Activated CD4-positive, alpha-beta T cell treated with anti-CD3 and anti-CD28 coated beads, Interleukin-2, amount 10 ng/mL, durations not matched to agents 7 days and 5 days (primary cell): ENCODE measurements at places on chromosomes 6 and 20. TPM values are rescaled to one million over a fixed set of nuclear protein-coding genes. Genes with fewer than 3 reads are reported as not detected.

KIF6 gene
- not detected for total RNA-seq

DNA sequence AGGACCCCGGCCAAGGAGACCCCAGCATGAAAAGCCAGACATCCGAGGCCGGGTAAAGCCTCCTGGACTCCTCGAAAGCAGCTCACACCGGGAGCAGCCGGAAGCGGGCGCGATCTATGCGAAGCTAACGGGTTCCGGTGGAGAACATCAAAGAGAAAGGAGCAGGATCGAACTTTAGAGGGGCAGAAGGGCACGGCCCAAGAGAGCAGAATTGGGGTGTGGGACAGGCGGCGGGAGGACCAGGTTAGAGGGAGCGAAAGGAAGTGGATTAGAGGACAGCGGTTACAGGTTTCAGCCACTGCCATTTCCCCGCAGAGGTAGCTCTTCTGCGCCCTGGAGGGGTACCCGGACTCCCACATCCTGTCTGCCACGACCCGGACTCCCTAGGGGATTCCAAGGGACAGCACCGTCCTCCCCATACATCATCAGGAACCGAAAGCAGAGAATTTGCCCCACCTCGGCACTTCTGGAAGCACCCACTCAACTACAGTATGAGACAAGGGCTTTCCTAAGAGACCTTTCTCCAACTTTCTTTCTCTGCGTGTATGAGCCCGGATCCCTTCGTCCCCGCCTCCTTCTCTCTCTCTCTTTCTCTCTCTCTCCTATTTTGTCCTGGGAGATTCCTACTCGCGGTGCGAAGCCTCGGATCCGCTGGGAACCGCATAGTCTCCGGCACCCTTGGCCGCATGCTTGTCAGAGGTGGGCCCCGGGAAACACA, 507 bp upstream of the VGLL2 start:
- no peak for DNase-seq

SDCBP2 gene
- total RNA-seq: 1.4 TPM

COL9A3 gene
- not detected for total RNA-seq

DNA sequence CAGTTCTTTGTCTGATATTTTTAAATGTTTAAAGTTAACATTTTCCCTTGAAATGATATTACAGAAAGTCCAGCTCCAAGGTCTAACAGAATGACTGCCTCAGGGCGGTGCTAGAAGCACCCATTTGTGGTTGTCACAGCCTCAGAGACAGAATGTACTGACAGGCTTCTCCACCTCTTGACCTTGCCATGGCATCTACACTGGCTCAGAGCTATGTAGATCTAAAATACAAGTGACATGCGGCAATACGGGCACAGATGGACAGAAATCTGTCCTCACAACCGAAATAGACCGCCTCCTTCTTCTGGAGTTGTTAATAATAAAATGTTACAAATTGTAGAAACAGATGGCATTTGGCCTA, 167.2 kb upstream of the THEMIS start:
- DNase-seq: no peak

DNA sequence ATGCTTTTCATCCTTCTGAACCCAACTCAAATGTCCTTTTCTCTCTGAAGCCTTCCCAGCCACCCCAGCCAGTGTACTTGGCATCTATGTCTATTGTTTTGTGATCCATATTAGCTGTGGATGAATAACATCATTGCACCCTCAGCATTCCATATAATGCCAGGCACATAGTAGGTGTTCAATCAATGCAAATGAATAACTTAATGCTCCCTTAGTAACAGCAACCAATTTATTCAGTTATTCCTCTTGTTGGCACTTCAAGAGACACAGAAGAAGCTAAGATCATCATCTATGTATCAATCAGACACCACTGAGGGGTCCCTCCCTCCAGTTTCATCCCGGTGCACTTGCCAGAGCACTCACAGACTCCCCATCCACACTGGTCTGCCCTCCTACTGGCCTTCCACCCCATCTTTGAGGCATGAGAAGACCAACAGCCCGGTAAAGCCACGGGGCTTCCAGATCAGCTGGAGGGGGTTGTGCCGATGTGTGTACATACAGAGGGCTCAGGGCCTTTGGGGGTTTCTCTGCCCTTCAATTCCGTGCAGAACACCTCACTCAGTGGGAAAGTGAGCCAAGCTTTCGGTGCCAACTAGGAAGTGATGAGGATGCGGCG, 2.4 kb upstream of the TAF8 start:
- DNase-seq: no peak

- no peak for DNase-seq
Measured at GRCh38 chr6:92849636-92850035, 569.7 kb downstream of the EPHA7 start.

DNA sequence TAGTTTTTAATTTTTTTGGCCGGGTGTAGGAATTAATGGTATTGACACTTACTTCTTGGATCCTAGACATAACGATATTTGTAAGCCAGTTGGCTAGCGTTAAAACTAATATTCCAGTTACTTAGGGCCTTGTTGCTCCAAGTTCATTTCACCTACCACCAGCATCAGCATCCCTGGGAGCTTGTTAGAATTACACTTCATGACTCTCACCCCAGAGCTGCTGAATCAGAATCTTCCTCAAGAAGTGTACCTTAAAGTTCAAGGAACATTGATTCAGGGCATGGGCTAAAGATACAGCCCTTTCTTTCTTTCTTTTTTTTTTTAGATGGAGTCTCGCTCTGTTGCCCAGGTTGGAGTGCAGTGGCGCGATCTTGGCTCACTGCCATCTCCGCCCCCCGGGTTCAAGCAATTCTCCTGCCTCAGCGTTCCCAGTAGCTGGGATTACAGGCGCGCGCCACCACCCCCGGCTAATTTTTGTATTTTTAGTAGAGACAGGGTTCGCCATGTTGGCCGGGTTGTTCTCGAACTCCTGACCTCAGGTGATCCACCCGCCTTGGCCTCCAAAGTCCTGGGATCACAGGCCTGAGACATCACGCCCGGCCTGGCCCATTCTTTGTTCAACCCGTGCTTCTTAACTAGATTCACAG, 1.1 kb downstream of the SLX4IP start:
- no peak for DNase-seq

DNA sequence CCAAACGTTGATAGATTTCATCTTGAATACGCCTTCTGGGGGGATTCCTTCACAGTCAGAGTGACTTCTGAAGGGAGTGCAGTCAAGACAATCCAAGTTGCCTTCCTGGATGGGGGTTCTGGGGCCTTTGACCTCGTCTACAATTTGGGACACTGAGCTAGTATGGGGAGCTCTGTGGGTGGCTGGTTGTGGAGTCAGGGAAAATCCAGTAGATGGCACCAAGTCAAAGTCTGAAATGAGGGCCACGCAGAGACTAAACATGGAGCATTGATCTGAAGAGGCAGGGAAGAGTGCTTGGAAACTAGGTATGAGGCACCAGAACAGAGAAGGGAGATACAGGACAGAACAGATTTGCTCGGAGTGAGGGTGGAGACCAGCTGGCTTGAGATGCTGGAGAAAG, 43.6 kb upstream of the CCN6 start:
- peak; percentile 30 for DNase-seq

- DNase-seq: no peak
Measured at GRCh38 chr20:64142590-64142989, 21.7 kb upstream of the MYT1 start.

DNA sequence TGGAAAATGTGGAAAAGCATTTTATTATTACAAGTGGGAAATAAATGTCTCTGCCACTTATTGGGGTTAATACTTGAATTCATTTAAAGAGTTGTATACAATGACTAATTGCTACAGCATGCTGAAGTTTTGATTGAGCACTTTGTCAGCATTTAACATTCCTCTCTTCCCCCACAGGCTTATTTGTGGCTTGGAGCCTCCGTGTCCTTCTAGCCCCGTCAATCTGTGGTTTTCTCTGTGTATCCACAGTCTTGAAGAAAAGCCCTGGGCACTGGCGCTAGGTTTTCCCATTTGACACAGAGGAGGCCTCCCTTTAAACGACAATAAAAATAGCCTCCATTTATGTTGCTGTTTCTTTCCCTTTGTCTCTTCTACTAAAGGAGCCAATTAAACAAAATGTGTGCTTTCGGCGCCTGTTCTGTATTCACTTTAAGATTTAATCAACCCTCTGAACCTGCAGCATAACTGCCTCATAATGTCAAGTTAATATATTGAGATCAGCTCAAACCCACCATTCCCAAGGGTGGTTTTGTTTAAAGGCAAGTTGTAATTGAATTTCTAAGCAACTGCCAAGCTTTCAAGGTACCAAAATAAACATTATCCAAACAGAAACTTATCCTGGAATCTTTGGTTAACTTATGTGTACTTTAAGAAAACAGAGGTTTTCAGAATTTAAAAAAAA, 326.6 kb upstream of the RNF24 start:
- no peak for DNase-seq

- peak; percentile 30 for DNase-seq
Measured at GRCh38 chr6:159761129-159761872, 544 bp upstream of the ACAT2 start.

GRCh38 chr6:156562019-156562418, 215.2 kb upstream of the ARID1B start:
- DNase-seq: no peak
